ENCODE measurements at places on chromosomes 4 and X. TPM values are rescaled to one million over a fixed set of nuclear protein-coding genes. Genes with fewer than 3 reads are reported as not detected.

Gene MSANTD1
- total RNA-seq, result 1.9 TPM

Gene RADX
- total RNA-seq, result 2.2 TPM

Gene IL2
- total RNA-seq, result not detected

Gene TXK
- total RNA-seq, result 2.3 TPM

Gene SPIN2A
- 2.4 TPM for total RNA-seq

Gene OTUD6A
- total RNA-seq, result not detected

Gene RAB39B
- total RNA-seq, result 0.52 TPM

Gene SSX1
- not detected for total RNA-seq

Gene RENBP
- 13.1 TPM for total RNA-seq

Gene CCNB3
- total RNA-seq, result not detected

Gene ZDHHC15
- 4.8 TPM for total RNA-seq

Gene VEGFD
- 4.8 TPM for total RNA-seq

Gene CXXC4
- 0.71 TPM for total RNA-seq

Gene RGN
- total RNA-seq, result 10.3 TPM

Gene PDCL2
- total RNA-seq, result not detected

Gene TIGD4
- total RNA-seq, result 0.30 TPM

Gene SMIM9
- 0.39 TPM for total RNA-seq

Gene NUDT10
- total RNA-seq, result 2.7 TPM

Gene SGCB
- 72.6 TPM for total RNA-seq

Gene ABCB7
- total RNA-seq, result 23.4 TPM

Gene IL21
- total RNA-seq, result not detected

Gene PRSS12
- not detected for total RNA-seq

Gene TCEAL6
- not detected for total RNA-seq

Gene AKAP4
- total RNA-seq, result not detected

Gene CDS1
- 0.48 TPM for total RNA-seq

Gene PUDP
- 18.7 TPM for total RNA-seq

Gene MTTP
- total RNA-seq, result 0.65 TPM

Gene ARAP2
- total RNA-seq, result 10.5 TPM

Gene FGFBP1
- total RNA-seq, result not detected

Gene AMOT
- 11.6 TPM for total RNA-seq

Gene F11
- 0.48 TPM for total RNA-seq

Gene PABPC1L2A
- total RNA-seq, result not detected

Gene OPHN1
- total RNA-seq, result 9.7 TPM
